ENCODE measurements at places on chromosomes 2 and 18. TPM values are rescaled to one million over a fixed set of nuclear protein-coding genes. Genes with fewer than 3 reads are reported as not detected.

CCDC85A gene
- 0.20 TPM for total RNA-seq

GRCh38 chr2:203578759-203579643, 43.9 kb upstream of the RAPH1 start:
- peaks cover 30% of the 10 kb centered on the region for H3K4me1 ChIP-seq
- DNase-seq: peak; percentile 85
- no peak overlapping the region for H3K4me3 ChIP-seq
- no peaks in the 10 kb centered on the region for H3K27me3 ChIP-seq
- H3K27ac ChIP-seq: peak overlapping the region; percentile 5
- H3K36me3 ChIP-seq: no peaks in the 10 kb centered on the region

- H3K4me3 ChIP-seq: no peak overlapping the region
- DNase-seq: no peak
- no peaks in the 10 kb centered on the region for H3K36me3 ChIP-seq
- H3K4me1 ChIP-seq: no peaks in the 10 kb centered on the region
- H3K27me3 ChIP-seq: no peaks in the 10 kb centered on the region
- no peak overlapping the region for H3K27ac ChIP-seq
Observed at GRCh38 chr2:13021470-13021957, 304.8 kb downstream of the TRIB2 start.

SPATA3 gene
- total RNA-seq: not detected

DNA sequence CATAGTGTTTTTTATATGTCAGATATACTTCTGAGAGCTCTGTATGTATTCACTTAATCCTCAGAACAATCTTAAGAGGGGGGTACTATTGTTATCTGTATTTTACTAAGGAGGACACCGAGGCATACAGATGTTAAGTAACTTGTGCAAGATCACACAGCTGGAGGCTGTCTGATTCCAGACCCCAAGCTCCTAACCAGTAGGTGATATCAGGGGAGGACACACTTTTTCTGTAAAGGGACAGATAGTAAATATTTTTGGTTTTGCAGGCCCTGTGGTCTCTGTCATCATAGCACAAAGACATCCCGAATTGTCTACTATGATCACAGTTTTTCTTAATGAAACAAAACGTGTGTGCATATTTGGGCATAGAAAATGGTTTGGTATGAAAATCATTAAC, 143.7 kb downstream of the LAMA3 start:
- H3K27me3 ChIP-seq: no peaks in the 10 kb centered on the region
- no peaks in the 10 kb centered on the region for H3K36me3 ChIP-seq
- no peak for DNase-seq

GRCh38 chr2:174486563-174487107, at the start of gene GPR155:
Gene GPR155, minus strand, starts transcription at chr2:174487029. Its CDS starts 5,073 bp downstream, at chr2:174481956.
- H3K4me3 ChIP-seq: peak within 1 kb of the TSS; percentile 82
- peak within 1 kb of the TSS; percentile 97 for H3K27ac ChIP-seq
- peak; percentile 39 for DNase-seq
- no peaks in the 10 kb centered on the region for H3K36me3 ChIP-seq
- no peaks in the 10 kb centered on the region for H3K27me3 ChIP-seq
- H3K4me1 ChIP-seq: peaks cover 8% of the 10 kb centered on the region

- peaks cover 34% of the 10 kb centered on the region for H3K4me1 ChIP-seq
- H3K27me3 ChIP-seq: no peaks in the 10 kb centered on the region
- H3K36me3 ChIP-seq: peaks cover 8% of the 10 kb centered on the region
- DNase-seq: no peak
Observed at GRCh38 chr18:9146224-9146623, 9.6 kb downstream of the ANKRD12 start.

CD8B2 gene
- total RNA-seq: not detected

- H3K4me3 ChIP-seq: no peak overlapping the region
- H3K27me3 ChIP-seq: no peaks in the 10 kb centered on the region
- DNase-seq: no peak
- no peak overlapping the region for H3K27ac ChIP-seq
- peaks cover 6% of the 10 kb centered on the region for H3K4me1 ChIP-seq
Observed at GRCh38 chr18:68406761-68407160, 308.1 kb downstream of the TMX3 start.

GRCh38 chr2:26579025-26579722, 62.0 kb downstream of the CIB4 start:
- no peak overlapping the region for H3K27ac ChIP-seq
- DNase-seq: no peak
- no peaks in the 10 kb centered on the region for H3K36me3 ChIP-seq
- no peak overlapping the region for H3K4me3 ChIP-seq
- no peaks in the 10 kb centered on the region for H3K4me1 ChIP-seq

HAAO gene
- not detected for total RNA-seq

- peak; percentile 73 for DNase-seq
- H3K27me3 ChIP-seq: no peaks in the 10 kb centered on the region
- H3K27ac ChIP-seq: no peak overlapping the region
- peaks cover 22% of the 10 kb centered on the region for H3K4me1 ChIP-seq
Observed at GRCh38 chr18:72830109-72830508, 37.7 kb downstream of the NETO1 start.

REEP1 gene
- not detected for total RNA-seq

LOXHD1 gene
- not detected for total RNA-seq

SPDYA gene
- total RNA-seq: 2.6 TPM

GRCh38 chr18:23825978-23826405, 136.7 kb downstream of the LAMA3 start:
- H3K4me1 ChIP-seq: peaks cover 56% of the 10 kb centered on the region
- H3K27ac ChIP-seq: peak overlapping the region; percentile 90
- peak; percentile 89 for DNase-seq
- H3K4me3 ChIP-seq: peak overlapping the region; percentile 48

DNA sequence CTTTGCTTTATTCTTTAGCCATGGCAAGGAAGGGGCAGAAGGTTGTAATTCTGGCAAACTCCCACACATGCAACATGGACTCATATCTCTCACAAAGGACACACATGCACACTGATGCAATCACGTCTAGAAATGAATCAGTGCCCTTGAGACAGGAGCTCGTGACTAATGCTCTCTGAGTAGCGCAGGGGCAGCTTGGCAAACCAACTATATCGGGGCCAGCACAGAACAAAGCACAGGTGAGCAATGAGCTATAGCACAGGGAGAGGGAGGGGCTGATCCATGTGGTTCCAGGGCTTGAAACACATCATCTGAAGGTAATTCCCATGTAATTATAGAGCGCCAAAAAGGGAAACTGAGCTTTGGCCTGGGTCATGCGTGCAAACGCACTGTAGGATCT, 165.2 kb upstream of the KLF7 start:
- H3K27me3 ChIP-seq: no peaks in the 10 kb centered on the region
- H3K4me3 ChIP-seq: peak overlapping the region; percentile 43
- H3K36me3 ChIP-seq: peaks cover 6% of the 10 kb centered on the region

GRCh38 chr2:96895032-96895745, 25.3 kb upstream of the SEMA4C start:
- no peaks in the 10 kb centered on the region for H3K36me3 ChIP-seq
- no peak overlapping the region for H3K4me3 ChIP-seq
- H3K4me1 ChIP-seq: peaks cover 52% of the 10 kb centered on the region

PRKAG3 gene
- total RNA-seq: not detected

DNA sequence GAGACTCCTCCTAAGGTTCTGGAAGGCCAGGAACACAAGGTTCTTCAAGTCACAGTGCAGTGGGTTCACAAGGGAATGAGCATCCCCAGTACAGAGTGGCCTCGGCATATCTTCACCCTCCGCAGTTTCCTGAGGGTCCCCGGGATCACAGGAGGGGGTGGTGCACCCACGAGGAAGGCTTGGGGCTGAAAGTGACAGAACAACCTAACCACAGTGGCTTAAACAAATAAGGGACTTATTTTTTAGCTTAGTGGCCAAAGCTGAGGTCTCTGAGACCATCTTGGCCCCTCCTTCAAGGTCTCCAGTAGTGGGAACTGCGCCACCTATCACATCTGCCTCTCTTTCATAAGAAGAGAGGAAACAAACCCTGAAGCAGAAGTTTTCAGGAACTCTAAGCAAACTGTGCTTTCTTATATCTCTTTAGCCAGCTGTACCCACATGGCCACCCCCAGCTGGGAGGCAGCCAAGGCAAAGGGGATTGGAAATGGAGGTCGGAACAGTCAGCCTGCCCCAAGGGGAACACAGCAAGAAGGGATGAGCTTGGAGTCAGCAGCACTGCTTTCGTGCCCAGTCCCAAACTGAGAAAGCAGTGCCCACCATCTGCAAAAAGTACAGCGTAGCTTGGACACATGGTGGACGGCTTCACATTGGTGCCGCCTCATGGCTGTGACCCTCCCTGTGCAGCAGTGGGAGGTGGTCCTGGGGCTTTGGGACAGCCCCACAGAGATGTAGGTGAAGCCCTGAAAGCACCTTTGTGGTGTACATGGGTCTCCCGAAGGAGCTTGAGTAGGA, 260.0 kb upstream of the ID2 start:
- no peaks in the 10 kb centered on the region for H3K36me3 ChIP-seq
- H3K27me3 ChIP-seq: no peaks in the 10 kb centered on the region
- no peak overlapping the region for H3K4me3 ChIP-seq
- H3K4me1 ChIP-seq: no peaks in the 10 kb centered on the region

GRCh38 chr2:70709275-70710037, 58.5 kb downstream of the ADD2 start:
- H3K36me3 ChIP-seq: no peaks in the 10 kb centered on the region
- no peaks in the 10 kb centered on the region for H3K4me1 ChIP-seq

DNA sequence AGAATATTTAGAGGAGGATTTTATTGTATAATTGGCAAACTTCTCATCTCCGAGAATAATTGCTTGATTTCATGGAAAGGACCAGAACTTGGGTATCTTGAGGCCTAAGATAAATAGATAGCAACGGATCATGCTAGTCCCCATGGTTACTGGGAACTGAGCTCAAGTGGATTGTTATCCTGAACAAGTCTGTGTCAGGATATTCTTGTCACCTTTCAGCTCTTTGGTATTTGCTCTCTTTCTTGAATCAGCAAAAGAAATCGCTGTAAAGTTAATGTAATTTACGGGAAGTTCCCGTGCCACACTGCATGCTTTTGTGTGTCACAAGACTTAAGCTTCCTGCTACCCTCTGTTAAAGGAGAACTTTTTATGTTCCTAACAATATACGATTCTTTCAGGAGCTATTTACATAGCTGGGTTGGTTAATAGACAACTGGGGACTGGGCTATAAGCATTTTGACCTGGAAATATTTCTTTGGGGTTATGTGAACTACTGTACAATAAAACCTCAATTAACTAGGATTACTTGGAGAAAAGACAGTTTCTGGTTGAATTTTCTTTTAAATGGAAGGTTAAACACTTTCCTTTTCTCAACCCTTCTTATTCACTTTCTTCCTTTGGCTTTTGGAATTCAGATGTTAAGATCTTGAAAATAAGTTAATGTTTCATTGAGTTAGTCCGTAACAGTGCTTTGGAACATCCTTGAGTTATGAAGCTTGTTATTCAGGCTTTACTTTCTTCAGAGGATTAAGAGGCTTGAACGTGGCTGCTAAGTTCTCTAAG, 151.2 kb downstream of the FMNL2 start:
- H3K36me3 ChIP-seq: peaks cover 5% of the 10 kb centered on the region
- H3K27me3 ChIP-seq: no peaks in the 10 kb centered on the region
- DNase-seq: no peak
- peaks cover 6% of the 10 kb centered on the region for H3K4me1 ChIP-seq
- no peak overlapping the region for H3K27ac ChIP-seq

- no peaks in the 10 kb centered on the region for H3K36me3 ChIP-seq
- no peaks in the 10 kb centered on the region for H3K27me3 ChIP-seq
- peaks cover 5% of the 10 kb centered on the region for H3K4me1 ChIP-seq
- no peak overlapping the region for H3K4me3 ChIP-seq
- peak; percentile 10 for DNase-seq
Observed at GRCh38 chr18:6755107-6755506, 25.6 kb downstream of the ARHGAP28 start.

DNA sequence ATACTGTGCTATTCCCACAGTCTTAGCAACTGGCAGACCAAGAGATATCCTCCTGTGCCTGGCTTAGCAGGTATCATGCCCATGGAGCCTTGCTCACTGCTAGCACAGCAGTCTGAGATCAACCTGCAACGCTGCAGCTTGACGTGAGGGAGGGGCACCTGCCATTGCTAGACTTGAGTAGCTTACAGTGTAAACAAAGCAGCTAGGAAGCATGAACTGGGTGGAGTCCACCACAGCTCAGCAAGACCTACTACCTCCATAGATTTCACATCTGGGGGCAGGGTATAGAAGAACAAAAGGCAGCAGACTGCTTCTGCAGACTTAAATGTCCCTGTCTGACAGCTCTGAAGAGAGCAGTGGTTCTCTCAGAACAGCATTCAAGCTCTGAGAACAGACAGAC, 74.8 kb downstream of the AKAIN1 start:
- DNase-seq: no peak
- H3K36me3 ChIP-seq: no peaks in the 10 kb centered on the region
- peaks cover 28% of the 10 kb centered on the region for H3K27me3 ChIP-seq
- no peak overlapping the region for H3K27ac ChIP-seq

- no peak overlapping the region for H3K27ac ChIP-seq
- H3K4me3 ChIP-seq: no peak overlapping the region
- DNase-seq: peak; percentile 78
- peaks cover 15% of the 10 kb centered on the region for H3K4me1 ChIP-seq
- H3K36me3 ChIP-seq: no peaks in the 10 kb centered on the region
Observed at GRCh38 chr2:216636551-216637450, 3.6 kb downstream of the IGFBP2 start.

DNA sequence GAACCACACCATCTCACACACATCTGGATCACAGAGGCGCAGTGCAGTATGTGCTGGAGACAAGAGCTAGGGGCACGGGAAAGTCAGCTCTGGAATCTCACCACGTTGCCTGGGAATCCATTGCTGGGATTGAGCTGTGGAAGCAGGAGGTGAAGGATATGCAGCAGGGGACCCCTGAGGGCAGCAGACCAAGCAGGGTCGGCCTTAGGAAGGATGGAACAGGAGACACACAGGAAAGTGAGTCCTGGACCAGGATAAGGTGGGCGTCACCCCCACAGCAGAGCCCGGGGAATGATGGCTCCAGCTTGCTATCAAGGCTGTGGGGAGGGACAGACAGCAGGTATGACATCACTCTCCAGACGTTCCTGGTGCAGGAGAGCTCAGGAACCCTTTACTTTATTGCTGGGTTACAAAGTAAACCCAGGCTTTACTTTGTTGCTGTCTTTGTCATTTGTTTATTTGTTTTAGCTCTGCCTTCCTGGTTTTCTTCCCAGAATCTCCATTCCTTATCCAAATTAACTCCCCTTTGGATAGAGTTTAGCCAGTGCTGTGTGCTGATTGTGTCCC, 329.8 kb upstream of the MYT1L start:
- H3K36me3 ChIP-seq: no peaks in the 10 kb centered on the region
- H3K27me3 ChIP-seq: no peaks in the 10 kb centered on the region
- H3K27ac ChIP-seq: no peak overlapping the region
- no peak for DNase-seq
- peaks cover 13% of the 10 kb centered on the region for H3K4me1 ChIP-seq

DNA sequence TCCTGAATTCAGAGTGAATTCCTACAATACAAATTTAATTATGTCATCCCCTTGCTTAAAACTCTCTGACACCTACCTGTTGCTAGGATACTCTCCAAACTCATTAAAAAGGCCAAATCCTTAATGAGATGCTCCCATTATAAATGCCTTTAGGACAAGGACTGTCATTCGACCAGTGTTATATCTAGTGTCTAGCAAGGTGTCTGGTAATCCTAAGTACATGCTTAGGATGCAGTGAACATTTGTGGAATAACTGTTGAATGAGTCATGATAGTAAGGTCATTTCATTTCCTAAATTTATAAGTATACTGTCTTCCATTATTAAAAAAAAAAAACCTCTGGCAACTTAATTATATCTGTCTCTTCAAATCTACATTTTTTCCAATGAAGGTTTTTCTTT, 588.9 kb upstream of the NRXN1 start:
- H3K4me3 ChIP-seq: no peak overlapping the region
- H3K4me1 ChIP-seq: peaks cover 8% of the 10 kb centered on the region
- H3K27me3 ChIP-seq: no peaks in the 10 kb centered on the region
